ENCODE measurements at places on chromosomes 16 and 17.

- no peaks in the 10 kb centered on the region for H3K4me1 ChIP-seq
- no peak overlapping the region for H3K27ac ChIP-seq
- H3K36me3 ChIP-seq: no peaks in the 10 kb centered on the region
- no peak for DNase-seq
- no peak overlapping the region for H3K4me3 ChIP-seq
Observed at GRCh38 chr17:40663252-40663651, 1.7 kb downstream of the KRT222 start.

DNA sequence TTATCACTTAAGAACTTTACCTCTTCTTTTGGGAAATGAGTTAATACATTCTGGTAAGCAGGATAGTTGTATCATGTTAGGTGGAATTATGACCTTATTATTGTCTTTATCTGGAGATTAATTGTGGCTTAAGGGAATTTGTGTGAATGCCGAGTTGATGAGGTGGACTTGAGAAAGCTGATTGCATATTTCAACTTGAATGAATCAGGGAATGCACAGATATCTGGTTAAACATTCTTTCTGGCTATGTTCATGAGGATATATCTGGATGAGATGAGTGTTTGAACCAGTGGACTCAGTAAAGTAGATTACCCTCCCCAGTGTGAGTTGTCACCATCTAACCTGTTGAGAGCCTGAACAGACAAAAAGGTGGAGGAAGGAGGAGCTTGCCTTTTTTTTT is 326.1 kb upstream of the GOT2 start:
- H3K36me3 ChIP-seq: no peaks in the 10 kb centered on the region
- no peaks in the 10 kb centered on the region for H3K4me1 ChIP-seq
- no peak overlapping the region for H3K4me3 ChIP-seq
- no peaks in the 10 kb centered on the region for H3K27me3 ChIP-seq
- DNase-seq: no peak

DNA sequence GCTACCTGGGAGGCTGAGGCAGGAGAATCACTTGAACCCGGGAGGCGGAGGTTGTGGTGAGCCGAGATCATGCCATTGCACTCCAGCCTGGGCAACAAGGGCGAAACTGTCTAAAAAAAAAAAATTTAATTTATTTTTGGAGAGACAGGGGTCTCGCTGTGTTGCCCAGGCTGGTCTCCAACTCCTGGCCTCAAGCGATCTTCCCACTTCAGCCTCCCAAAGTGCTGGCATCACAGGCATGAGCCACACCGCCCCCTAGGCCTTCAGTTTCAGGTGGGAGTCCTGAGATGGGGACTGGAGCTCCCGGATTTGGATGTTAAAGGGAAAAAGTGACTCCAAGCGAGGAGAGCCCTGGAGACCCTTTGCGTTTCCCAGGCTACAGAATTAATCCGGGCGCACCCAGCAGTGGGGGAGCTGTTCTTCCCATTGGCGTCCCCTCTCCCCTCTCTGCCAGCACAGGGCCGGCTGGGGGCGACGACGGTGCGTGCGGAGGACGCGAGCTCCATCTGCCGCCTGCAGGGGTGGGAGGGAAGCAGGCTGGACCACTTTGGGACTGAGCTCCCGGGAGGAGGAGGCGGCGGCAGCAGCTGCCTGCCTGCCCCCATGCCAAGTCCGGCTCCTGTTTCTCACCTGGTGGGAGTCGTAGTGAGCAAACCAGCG is 49.3 kb upstream of the USP7 start:
- no peak overlapping the region for H3K4me3 ChIP-seq
- no peaks in the 10 kb centered on the region for H3K27me3 ChIP-seq
- H3K27ac ChIP-seq: no peak overlapping the region
- H3K4me1 ChIP-seq: no peaks in the 10 kb centered on the region
- DNase-seq: peak; percentile 88
- no peaks in the 10 kb centered on the region for H3K36me3 ChIP-seq

GRCh38 chr17:73250851-73251640 is 10.6 kb downstream of the CPSF4L start:
- H3K4me3 ChIP-seq: no peak overlapping the region

DNA sequence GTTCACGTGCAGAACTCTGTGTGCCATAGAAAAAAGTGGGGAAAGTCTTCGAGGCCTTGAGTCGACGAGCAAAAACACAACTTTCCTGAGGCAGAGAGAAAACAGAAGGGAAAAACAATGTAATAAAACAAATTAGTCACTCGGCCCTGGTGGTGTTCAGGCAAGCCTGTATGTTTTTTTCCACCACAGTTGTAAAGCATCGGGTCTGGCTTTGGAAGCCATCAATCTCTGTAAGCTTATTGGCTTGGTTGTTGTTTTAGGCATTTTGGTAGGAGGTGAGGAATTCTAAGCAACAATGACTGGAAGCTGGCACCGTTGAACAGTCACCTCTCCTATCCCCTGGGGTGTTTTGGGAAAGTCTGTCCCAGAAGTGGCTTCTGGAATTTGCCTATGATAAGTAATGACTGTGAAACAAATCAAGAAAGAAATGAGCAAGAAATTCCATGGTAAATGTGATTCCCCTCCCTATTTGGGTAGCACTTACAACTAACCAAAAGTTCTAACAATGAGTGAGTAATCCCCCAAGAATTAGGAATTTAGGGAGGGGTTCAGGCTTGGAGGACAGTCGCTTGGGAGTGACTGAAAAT is 2.8 kb downstream of the CDH13 start:
- DNase-seq: no peak
- H3K4me1 ChIP-seq: peaks cover 11% of the 10 kb centered on the region
- H3K36me3 ChIP-seq: no peaks in the 10 kb centered on the region
- H3K27me3 ChIP-seq: peaks cover 37% of the 10 kb centered on the region
- H3K4me3 ChIP-seq: no peak overlapping the region

DNA sequence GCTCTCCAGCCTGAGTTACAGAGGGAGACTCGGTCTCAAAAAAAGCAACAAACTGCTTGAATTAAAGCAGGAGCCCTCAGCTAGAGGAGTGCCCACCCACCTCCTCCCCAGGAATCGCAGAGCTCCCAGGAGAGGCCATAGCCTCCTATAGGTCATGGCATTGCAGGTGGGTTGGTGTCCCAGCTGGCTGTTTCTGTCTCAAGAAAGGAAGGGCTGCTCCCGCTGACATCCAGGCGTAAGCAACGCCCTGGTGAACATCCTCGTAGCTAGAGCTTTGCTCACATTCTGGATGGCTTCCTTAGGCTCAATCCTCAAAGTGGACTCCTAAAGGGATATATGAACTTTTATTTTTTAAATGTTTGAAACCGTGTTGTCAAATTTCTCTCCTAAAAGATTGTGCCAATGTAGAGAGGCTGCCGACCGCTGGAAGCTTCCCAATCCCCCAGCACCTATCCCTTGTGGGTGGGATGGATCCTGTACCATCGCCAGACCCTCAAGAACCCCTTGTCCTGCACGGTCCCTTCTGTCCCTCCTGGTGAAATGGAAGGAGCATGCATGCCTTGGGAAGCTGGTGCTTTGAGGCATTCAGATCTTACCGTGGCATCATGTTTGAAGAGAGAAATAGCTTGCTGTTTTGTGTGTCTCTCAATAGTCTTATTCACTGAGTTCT is 5.9 kb downstream of the NLRC5 start:
- no peak for DNase-seq
- peaks cover 9% of the 10 kb centered on the region for H3K27me3 ChIP-seq
- H3K4me3 ChIP-seq: no peak overlapping the region
- H3K27ac ChIP-seq: no peak overlapping the region

DNA sequence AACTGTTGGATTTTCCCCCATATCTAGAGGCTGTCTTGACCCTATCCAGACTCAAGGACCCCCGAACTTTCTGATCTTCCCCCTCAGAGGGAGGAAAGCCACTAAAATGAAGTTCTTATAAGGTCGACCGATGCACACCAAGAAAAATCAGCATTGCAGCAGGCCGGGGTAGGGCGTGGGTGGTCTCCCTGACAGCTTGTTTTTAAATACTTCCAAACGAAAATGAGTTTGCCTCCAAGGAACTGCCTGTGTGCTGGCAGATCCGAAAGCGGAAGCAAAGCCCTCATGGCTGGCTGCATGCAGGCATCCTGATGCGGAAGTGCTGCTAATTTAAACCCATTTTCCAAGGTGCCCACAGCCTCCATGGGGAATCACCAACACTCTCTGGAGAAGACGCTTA is 374.3 kb upstream of the XYLT1 start:
- DNase-seq: no peak
- H3K4me3 ChIP-seq: no peak overlapping the region
- no peaks in the 10 kb centered on the region for H3K36me3 ChIP-seq
- no peaks in the 10 kb centered on the region for H3K27me3 ChIP-seq
- no peak overlapping the region for H3K27ac ChIP-seq
